Glutamatergic neuron (in vitro differentiated cells): ENCODE measurements at places on chromosomes 6 and 20. TPM values are rescaled to one million over a fixed set of nuclear protein-coding genes. Genes with fewer than 3 reads are reported as not detected.

The VIP gene
- not detected for total RNA-seq

The TMEM217 gene
- not detected for total RNA-seq

The MYLK4 gene
- 0.49 TPM for total RNA-seq

DNA sequence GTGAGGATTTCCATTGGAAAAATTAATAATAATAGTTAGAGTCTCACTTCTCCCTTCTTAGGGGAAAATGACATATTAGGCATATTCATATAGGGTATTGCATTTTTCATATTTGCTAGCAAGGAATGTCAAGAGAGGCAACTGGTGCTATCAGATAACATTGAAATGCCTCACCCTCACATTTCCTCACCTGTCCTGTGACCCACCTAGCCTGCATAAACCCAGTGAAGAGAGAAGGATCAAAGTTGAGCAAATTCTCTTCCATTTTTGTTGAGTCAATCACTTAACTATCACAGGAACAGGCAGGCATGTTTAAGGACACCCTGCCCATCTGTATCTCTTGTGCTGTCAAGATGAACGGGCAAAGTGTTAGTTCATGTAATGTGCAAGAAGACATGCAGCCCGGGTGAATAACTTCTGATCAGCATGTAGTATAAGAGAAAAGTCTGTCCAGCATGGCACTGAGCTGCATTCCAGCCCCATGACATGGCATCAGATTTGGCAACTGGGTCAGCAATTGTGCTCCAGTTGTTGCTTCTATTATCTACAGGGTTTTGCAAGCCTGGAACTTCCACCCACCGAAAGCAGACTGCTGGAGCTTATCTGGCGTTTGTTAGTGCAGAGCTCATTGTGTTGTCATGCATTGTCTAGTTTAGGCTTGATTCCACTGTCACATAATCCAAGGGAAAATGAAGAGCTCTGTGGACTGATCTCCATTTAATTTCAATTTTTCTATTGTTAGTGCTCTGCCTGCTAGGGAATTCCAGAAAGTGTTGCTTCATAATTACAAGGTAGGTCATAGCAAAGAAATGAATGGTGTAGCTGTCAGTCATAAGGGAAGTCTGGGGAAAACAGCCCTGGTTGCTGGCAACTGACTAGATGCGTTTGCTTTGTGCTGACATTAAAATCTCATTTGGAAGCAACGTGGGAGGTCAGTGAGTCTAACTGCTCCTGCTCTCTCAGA is 138.4 kb upstream of the TNFAIP3 start:
- DNase-seq, result no peak

DNA sequence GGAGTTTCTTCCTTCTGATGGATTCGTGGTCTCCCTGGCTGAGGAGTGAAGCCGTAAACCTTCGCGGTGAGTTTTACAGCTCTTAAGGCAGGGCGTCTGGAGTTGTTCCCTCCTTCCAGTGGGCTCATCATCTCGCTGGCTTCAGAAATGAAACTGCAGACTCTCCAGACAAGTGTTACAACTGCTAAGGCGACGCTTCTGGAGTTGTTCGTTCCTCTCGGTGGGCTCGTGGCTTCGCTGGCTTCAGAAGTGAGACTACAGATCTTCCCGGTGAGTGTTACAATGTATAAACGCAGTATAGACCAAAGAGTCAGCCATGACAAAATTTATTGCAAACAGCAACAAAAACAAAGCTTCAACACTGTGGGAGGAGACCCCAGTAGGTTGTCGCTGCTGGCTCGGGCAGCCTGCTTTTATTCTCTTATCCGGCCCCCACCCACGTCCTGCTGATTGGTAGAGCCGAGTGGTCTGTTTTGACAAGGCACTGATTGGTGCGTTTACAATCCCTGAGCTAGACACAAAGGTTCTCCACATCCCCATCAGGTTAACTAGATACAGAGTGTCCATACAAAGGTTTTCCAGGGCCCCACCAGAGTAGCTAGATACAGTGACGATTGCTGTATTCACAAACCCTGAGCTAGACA is 113.2 kb downstream of the GPX5 start:
- DNase-seq, result no peak
